Central memory CD4-positive, alpha-beta T cell (primary cell): ENCODE measurements at places on chromosomes 5 and 9.

DNA sequence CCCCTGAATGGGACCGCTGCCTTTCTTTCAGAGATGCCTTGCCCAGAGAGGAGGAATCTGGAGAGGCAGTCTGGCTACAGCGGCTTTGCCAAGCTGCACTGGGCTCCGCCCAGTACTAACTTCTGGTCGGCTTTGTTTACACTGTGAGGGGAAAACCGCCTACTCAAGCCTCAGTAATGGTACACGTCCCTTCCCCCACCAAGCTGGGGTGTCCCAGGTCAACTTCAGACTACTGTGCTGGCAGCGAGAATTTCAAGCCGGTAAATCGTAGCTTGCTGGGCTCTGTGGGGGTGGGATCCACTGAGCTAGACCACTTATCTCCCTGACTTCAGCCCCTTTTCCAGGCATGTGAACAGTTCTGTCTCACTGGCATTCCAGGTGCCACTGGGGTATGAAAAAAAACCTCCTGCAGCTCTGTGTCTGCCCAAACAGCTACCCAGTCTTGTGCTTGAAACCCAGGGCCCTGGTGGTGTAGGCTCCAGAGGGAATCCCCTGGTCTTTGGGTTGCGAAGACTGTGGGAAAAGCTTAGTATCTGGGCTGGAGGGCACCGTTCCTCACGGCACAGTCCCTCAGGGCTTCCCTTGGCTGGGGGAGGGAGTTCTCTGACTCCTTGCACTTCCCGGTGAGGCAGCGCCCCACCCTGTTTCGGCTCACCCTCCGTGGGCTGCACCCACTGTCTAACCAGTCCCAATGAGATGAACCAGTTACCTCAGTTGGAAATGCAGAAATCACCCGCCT lies 171.2 kb downstream of the CWC27 start:
- no peak for DNase-seq

DNA sequence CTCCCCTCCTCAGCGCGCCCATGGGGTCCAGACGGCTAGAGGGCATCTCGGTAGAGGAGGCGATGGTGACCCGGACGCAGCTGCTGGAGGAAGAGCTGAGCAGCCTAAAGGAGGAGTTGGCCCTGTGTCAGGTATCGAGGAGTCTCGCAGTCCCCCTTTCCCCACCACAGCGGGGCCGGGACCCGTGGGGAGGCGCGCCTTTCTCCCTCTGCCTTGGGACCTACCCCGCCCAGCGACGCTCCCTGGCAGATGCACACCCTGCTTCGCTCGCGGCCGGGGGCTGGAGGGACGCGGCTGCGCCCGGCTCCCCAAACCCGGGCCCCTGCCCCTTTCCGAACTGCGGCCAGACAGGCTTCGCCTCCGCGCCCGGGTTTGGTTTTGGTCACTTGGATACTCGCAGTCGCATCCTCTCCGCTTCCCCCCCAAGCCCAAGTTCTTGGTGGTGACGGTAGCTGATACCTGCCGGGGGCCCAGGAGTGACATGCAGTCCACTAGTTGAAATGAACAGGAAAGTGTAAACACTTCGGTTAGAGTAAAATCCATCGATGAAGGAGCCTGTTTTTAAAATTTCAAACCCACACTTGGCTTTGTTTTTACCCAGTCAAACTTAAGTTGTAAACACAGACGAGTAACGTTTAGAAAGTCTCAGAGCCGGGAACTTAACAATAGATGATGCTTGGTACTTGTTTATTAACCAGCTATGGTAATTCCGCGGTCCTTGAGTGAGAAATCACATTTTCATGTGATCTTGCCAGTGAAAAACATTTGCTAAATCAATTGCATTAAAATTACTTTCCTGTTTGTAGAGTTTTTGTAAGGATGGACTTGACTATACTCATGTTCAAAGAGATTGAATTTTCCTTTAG lies 688 bp downstream of the CNTLN start:
- no peak for DNase-seq

DNA sequence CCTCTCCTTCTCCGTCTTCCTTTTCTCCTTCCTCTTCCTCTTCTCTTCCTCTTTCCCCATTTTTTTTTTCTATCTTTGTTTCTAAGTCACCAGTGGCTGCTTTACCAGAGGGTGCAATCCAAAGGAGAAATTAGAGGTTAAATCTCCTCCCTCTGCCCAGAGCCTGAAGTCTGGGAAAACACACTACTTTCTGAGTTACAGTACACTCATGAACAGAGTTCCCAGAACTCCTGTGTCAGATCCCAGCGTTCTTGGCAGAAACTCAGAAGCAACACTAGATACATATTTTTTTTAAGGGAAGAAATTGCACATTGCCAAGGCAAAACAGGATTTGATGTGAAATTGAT lies 189.0 kb downstream of the SNCAIP start:
- no peak for DNase-seq

DNA sequence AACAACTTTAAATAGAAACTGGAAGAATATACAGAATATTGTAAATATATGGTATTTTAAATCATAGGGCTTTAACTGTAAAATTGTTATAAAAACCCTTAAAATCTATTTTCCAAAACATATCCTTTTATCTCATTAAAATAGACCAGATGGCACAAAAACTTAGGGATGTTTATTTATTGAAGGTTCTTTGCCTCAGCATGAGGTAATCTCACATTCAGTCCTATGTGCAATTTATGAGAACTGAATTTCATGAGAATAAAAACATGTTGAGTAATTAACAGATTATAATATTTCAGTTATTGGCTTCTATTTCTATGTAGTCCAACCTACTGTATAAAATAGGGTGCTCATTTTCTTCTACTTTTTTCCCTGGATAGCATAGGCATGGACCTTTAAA lies 329.2 kb upstream of the PRR16 start:
- DNase-seq = no peak

DNA sequence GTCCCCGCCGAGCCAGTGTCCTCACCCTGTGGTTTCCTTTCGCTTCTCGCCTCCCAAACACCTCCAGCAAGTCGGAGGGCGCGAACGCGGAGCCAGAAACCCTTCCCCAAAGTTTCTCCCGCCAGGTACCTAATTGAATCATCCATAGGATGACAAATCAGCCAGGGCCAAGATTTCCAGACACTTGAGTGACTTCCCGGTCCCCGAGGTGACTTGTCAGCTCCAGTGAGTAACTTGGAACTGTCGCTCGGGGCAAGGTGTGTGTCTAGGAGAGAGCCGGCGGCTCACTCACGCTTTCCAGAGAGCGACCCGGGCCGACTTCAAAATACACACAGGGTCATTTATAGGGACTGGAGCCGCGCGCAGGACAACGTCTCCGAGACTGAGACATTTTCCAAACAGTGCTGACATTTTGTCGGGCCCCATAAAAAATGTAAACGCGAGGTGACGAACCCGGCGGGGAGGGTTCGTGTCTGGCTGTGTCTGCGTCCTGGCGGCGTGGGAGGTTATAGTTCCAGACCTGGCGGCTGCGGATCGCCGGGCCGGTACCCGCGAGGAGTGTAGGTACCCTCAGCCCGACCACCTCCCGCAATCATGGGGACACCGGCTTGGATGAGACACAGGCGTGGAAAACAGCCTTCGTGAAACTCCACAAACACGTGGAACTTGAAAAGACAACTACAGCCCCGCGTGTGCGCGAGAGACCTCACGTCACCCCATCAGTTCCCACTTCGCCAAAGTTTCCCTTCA lies 1.4 kb downstream of the GLIS3 start:
- DNase-seq = peak; percentile 15

DNA sequence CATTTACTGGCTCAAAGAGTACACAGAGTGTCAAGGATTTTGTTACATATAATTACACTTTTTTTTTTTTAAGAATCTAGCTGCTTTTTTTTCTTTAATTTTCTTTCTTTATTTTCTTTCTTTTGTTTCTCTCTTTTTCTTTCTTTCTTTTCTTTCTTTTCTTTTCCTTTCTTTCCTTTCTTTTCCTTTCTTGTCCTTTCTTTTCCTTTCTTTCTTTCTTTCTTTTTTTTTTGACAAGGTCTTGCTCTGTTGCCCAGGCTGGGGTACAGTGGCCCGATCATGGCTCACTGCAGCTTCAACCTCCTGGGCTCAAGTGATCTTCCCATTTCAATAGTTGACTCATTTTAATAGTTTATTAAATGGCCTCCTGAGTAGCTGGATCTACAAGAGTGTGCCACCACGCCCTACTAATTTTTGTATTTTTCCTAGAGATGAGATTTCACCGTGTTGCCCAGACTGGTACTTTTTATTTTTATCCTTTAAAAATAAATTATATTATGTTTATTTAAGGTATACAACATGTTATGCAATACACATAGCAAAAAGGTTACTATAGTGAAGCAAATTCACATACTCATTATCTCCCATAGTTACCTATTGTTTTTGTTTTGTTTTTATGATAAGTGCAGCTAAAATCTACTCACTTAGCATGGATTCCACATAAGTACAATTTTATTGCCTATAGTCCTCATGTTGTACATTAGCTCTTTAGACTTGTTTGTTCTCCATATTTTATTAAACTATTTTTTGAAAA lies 381.5 kb upstream of the KLF4 start:
- DNase-seq = no peak

GRCh38 chr9:97847474-97848214 lies 5.4 kb upstream of the FOXE1 start:
- DNase-seq = no peak

DNA sequence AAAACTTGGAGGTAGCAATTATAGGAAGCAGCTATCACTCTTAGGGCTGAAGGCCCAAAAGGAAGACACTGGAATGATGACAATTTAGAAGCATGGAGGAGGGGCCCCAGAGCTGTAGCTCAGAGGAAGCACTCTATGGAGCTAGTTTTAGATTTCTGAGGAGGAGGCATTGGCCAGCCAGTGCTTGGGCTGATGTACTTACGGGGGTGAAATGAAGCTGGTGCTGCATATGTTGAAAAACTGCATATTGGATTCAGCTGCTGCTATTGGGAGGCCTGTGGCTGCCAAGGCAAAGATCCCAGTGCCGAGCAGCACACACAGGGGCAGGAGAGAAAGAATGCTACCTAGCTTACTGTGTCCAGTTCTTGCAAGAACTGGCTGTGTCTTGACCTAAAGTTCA lies 53.9 kb upstream of the HMHB1 start:
- DNase-seq = no peak

DNA sequence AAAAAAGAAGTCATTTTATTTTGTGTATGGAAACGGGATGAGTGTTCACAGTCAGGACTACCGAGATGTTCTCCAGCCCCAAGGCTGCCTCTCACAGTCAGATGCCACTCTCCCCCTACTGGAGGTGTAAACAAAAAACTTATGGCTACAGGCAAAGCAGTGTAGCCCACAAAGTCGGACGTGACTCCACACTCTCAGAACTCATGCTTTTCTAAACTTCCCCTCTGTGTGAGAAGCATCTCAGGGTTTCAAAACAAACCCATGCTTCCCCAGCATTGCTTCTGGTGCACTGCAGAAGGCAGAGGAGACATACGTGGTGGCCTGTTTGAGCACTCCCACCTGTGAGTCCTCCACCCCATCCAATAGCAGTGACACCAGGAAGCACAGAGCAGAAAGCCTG lies 580.3 kb downstream of the BNC2 start:
- no peak for DNase-seq

GRCh38 chr5:167939686-167940085 lies 351.8 kb upstream of the WWC1 start:
- DNase-seq = no peak

DNA sequence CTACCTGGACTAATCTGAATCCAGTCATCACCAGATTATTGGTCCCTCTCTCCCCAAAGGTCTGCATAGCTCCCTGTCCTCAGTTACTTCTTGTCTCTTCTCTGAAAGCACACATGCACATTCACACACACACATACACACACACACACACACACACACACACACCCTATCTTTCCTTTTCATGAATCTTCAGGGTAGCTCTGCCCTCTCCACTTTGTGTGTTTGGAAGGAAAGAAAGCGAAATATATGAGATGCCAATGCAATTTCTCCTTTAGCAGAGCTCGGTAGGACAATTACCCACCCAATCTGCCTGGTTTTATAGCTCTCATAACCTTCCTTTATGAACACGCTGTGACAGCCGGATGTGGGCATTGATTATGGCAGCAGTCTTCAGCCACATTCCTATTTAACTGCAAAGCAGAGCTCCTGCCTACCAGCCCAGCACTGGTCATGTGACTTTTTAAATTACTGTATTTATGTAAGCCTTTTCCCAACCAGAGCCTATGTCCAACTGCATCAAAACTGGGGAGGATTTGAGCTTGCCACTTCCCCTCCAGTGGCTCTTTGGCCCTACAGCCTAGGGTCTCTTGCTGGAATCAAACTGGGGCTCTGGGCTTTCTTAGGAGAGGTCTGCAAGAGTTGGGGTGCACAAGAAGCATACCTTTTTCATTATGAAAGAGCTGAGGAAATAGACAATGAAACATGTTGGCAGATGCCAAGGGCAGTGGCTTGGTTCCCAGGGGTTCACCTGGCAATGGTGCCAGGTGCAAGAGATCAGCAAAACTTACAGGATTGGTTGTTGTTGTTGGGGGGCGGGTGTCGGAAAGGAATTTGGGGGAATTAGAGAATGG lies 20.8 kb upstream of the MATR3 start:
- DNase-seq = peak; percentile 28

DNA sequence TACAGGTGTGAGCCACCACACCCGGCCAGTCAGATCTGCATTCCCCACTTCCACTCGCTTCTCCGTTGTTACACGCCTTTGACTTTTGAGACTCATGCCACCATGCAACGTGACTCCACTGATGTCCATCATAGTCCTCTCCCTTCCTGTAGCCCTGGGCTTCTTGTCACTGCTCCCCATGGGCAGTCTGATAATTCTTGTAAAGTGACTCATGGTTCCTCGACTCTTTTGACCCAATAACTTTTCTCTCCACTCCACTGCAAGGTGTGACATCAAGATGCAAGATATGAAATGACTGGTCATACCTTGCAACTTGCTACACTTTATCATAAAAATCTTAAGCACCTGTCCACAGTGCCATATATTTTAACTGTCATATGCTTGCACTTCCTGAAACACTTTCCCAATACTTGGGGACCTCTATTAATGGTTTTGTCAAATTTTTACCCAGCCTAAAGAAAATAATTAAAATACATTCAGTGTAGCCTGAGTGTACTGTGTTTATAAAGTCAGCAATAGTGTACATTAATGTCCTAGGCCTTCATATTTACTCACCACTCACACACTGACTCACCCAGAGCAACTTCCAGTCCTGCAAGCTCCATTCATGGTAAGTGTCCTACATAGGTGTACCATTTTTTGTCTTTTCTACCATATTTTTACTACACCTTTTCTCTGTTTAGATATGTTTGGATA lies 18.6 kb upstream of the ANKRD18A start:
- no peak for DNase-seq

GRCh38 chr5:32935283-32935682 lies 224.2 kb downstream of the NPR3 start:
- no peak for DNase-seq

DNA sequence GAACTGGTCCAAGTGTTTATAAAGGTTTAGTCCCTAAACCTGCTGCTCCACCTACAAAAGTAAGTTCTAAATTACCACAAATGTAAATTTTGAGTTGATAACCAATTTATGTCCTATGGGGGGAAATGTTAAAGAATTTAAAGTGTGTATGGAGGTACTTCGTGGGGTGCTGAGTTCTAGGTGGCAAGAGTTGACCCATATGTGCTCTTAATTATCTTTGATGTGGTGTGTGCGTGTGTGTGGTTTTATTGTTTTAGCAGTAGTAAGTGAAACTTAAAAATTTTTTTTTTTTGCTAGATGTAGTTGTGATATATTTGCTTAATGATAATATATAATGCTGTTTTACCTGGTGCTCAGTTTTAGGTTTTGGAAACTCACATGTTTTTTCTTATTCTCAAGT lies 72.6 kb downstream of the GPBP1 start:
- peak; percentile 50 for DNase-seq

- no peak for DNase-seq
Measured at GRCh38 chr5:158020555-158021418, 161.8 kb upstream of the CLINT1 start.

GRCh38 chr5:18354828-18355227 lies 720.6 kb downstream of the TAF11L14 start:
- no peak for DNase-seq
